ENCODE measurements at places on chromosomes 7 and 10.

GRCh38 chr7:191981-192649 is at the start of gene FAM20C:
Gene FAM20C (plus strand): TSS chr7:192571. CDS start chr7:193200, 629 bp downstream.
- DNase-seq, result peak; percentile 93

DNA sequence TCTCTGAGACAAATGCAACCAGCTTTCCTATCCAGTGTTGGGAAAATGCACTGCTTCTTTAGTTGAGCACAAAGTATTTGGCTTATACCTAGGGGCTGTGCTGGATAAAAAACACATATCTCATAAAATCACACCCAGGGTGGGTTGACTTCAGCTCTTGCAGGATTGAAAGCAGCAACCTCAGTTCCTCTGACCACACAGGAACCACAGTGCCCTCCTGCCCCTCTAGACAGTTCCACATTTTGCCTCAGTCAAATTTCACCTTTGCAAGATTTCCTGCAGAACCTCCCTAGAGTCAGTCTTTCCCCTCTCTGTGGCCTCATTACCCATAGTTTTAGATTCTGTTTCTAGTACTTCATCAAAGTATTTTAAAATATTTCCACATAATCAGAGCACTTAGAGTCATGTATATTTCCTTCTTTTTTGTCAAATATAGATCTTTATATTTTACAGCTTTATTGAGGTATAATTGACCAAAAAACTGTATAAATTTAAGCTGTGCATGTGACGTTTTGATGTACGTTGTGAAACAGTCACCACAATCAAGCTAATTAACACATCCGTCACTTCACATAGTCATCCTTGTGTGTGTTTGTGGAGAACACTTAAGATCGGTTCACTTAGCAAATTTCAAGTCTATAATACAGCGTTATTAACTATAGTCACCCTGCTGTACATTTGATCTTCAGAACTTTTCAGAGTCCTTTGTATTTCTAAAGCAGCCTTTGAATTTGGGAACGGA is 37.0 kb upstream of the EGR2 start:
- no peak for DNase-seq

DNA sequence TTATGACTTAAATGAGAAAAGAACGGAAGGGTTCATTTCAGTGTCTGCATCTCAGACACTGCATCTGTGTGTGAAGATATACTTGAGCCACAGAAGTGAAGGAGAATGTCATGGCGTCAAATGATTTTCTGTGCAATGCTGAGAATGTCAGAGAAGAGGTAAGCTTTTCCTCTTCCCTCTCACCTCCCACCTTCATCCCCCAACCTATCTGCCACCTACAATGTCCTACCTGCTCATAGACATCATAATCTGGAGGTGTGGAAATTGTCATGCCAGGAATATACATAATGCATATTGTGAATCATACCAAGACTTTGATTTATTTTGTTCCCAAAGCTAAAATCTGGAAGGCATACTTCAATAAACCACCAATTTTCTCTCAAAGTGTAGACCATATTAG is 53.7 kb downstream of the CTTNBP2 start:
- DNase-seq, result no peak

DNA sequence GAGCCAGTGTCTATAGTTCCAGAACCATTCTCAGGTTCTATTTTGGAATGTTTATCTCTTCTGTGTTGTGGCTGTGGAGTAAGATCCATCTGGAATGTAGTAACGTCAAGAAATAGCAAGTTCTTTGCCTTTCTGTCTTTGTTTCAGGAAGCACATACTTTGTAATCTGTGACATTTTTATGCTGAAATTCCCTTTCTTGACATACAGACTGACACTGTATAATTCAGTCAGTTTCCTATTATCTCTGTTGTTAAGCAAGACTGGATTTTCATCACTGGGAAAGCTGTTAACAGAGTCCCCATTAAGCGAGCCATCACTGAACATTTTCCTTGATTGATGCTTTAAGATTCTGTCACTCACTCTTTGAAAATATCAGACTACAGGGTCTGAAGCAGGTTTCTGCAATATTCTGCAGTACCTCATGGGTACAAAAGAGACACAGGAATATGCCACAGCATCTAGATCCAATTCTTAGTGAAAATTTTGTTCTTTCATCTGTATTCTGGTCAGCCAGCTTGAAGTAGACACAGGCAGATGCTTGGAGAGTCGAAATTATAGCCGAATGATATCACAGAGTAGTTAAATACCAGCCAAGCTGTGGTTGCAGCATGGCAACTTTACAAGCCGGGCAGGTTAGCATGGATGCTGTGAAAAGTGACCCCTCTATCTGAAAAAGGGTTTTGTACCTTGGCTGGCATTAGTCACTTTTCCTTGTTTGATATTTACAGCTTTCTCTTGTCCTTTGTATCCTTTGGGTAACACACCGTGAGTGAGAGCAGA is 62.6 kb downstream of the CACNB2 start:
- DNase-seq, result no peak

DNA sequence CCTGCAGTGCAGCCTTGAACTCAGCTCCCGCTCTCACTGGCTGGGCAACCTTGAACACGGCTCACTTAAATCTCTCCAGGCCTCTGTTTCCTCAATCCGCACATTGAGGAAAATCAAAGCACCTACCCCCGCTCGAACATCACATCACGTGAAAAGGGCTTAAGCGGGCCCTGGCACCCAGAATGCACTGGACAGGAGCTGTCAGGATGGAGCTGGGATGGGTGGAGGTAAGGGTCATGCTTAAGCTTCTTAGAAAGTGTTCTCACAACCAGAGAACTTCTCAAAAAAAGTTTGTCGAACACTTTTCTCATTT is 55.7 kb upstream of the MGMT start:
- no peak for DNase-seq

- peak; percentile 43 for DNase-seq
Measured at GRCh38 chr7:121301446-121302213, 27.2 kb upstream of the WNT16 start.

- DNase-seq, result no peak
Measured at GRCh38 chr10:109219935-109220605, 703.2 kb downstream of the XPNPEP1 start.

GRCh38 chr7:149238051-149238450 is 1.4 kb upstream of the ZNF212 start:
- DNase-seq, result no peak

- DNase-seq, result no peak
Measured at GRCh38 chr7:119219663-119220062, 995.2 kb downstream of the ANKRD7 start.

- DNase-seq, result peak; percentile 23
Measured at GRCh38 chr10:56547163-56547562, 186.1 kb upstream of the ZWINT start.

DNA sequence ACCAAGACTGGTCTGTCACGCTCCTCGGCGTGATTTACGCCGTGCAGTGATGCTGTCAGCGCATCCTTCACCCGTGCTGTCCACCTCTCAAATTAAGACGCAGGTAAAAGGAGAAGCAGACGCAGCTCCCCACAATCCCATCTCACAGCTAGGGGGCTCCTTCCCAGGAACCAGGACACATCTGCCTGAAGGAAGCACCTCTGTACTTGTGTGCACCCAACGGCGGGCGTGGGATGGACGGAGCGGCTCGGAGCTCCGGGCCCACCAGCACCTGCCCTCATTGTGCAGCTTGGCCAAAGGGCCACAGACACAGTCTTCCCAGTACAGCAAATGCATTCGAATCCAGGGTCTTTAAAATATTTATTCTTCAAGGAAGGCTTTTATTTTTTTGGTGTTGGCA is 55.3 kb downstream of the STK32C start:
- no peak for DNase-seq

DNA sequence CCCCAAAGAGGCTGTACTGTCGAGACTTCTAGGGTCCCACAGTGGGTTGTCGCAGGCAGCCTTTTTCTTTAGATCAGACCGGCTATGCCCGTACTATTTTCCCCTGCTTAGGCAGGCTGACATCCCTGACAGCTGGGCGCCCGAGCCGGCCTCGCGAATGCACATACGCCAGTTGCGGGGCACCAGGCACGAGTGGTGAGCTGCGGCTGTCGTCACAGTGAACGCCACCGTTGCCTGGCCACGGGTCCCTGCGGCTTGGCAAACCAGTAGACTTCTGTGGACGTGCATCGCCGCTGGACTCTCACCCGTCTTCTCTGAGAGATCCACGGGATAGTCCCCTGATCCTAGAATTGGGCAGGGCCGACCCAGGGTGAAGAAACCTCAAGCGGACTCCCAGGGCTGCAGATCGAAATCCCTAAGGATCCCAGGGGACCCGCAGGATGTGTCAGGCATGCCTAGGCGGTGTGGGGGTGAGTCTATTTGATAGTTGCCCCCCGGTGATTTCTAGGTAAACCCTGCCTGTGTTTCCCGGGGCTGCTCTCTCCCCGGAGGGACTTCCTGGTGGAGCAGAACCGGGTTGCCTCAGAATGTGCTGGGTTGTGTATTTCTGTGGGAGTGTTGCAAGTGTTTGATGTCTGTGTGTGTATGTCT is 33.0 kb upstream of the ZNF273 start:
- no peak for DNase-seq

All from eye (tissue), 1 donor.